ENCODE measurements at places on chromosomes 5 and 9.

GRCh38 chr5:40406741-40407211, 272.9 kb upstream of the PTGER4 start:
- peak; percentile 49 for DNase-seq

GRCh38 chr5:177494346-177495195, 2.8 kb downstream of the PDLIM7 start:
- peak; percentile 45 for DNase-seq

- no peak for DNase-seq
These were observed 25.9 kb downstream of the BRINP1 start for GRCh38 chr9:119343059-119343990.

DNA sequence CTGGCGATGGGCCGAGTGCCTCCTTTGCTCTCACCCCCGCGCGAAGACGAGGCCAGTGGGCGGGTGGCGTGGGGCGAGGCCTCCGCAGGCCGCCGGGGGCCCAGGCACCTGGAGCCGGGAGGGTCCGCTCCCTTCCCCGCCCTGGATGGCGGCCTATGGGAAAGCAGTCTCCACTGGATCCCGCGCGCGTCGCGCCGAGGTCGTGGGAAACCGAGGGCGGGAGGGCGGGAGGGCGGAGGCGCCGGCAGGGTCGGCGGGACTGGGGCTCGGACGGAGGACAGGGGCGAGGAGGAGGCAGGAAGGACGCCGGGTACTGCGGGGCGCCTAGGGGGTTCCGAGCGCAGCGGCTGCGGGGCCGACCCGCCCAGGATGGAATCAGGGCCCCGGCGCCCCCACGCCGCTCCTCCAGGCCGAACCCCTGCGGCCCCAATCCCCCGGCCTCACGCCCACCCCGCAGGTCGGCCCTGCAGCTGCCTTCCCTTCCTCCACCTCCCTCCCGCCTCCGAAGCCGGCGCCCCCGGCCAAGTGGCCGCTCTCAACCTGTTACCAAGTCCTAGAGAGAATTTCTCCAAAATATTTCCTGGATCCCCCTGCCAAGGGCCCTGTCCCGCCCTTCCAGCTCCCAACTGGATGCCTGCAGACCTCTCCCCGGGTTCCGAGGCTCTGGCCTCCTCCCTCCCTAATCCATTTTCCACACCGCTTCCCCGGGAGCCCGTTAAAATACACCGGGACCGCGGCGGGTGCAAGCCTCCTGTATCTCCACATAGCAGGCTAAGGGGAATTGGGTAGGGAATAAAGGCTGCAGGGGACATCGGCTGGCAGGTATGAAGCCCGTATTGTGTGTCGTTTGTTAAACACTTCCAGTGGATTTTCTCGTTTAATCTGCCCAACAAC, 146.3 kb downstream of the ERCC6L2 start:
- no peak for DNase-seq

DNA sequence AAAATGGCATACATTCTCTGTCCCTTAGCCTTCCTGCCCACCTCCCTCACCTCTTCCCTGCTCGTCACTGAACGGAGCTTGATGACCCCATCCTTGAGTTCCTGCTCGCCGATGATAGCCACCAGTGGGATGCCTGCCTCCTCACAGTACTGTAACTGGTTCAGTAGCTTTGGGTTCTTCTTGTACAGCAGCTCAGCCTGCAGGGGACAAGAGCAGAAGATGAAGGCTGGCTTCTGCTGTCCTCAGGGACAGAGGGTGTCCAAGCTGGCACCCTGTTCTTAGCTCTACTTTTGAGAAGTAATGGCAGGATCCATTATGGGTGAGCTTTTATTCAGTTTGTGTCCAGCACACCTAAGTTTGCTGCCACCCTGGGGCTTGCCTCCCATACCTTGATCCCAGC, 1.3 kb upstream of the DND1 start:
- DNase-seq: no peak

DNA sequence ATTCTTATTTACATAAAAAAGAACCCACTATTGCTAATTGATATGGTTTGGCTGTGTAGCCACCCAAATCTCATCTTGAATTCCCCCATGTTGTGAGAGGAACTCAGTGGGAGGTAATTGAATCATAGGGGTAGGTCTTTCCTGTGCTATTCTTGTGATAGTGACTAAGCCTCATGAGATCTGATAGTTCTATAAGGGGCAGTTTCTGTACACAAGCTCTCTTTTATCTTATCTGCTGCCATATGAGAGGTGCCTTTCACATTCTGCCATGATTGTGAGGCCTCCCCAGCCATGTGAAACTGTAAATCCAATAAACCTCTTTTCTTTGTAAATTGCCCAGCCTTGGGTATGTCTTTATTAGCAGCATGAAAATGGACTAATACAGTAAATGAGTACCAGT, 58.2 kb upstream of the PRR16 start:
- no peak for DNase-seq

GRCh38 chr5:59067956-59068656, 485.2 kb downstream of the RAB3C start:
- DNase-seq: no peak

- DNase-seq: no peak
These were observed 194.3 kb downstream of the SMARCA2 start for GRCh38 chr9:2209400-2209799.

DNA sequence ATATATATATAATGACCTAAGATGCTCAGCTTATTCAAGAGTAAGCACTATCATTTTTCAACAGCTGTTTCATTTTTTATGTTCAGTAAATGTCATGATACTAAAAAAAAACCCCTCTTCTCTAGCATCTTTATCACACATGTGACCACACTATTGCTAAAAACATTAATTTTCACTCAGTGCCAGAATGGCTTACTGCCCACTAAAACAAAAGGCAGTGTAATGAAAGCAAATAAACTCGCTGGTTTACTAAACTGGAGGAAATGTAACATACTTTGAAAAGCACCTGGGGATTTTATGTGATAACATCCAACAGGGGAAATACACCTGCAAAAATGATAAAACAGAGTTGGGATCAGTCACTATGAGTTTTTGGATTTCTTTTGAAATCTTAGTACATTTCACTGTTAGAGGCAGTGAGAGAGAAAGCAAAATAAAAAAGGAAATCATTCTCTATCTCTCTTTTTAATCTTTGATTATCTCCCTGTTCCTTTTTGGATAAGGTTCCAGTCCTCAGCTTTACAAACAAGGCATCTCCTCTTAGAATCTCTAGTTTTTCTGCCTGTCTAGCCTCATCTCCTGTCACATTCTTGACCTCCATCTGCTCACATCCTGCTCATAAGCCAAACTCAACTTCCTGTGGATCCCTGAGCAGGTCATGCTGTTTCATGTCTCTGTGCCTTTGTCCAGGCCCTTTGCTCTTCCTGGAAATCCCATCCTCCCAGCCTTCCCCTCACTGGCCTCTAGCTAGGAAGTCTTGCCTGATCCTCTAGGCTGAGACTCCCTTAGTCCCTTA, 338.0 kb downstream of the MAN2A1 start:
- DNase-seq: no peak

GRCh38 chr5:15585128-15585527, 85.1 kb downstream of the FBXL7 start:
- no peak for DNase-seq

All from CD8-positive, alpha-beta T cell (primary cell).